ENCODE measurements at places on chromosomes 7 and 10.
A peak's percentile ranks its signal among the peaks of the same experiment; 100 is the strongest.

DNA sequence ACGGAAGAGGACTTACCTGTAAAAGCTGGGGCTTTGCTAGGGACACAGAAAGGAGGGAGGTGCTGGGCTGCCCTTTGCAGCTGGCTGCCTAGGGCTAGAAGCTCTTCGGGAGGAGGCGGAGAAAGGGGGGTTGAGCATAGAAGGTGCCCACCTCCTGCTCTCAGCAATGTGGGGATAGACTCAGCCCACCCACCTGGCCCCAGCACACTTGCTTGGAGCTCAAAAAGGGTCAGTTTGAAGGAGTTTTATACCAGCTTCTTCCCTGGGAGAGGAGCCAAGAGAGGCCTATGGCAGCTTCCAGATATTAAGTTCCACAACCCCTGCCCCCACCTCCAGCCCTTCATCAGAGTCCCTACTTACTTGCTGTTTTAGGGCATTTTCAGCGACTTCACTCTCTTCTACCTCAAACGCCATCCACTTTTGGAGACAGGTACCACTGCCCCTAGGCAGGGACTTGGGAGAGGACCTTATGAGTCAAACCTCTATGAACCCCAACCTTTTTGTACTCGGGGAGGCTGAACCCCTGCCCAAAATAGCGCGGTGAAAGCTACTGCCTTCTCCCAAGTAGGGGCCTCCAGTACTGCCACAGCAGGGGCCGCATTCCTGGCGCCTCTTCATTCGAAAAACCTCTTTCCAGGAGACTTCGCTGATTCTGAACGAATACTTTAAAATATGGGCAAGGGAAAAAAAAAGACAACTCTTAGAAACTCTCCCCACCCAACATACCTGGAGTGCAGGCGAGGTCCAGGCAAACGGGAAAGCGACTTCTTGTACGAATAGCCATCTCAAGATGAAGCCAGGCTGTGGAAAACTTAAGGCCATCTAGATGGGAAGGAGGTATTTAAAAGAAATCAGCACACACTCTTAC, 1.2 kb upstream of the EVX1 start:
- DNase-seq: peak; percentile 35

- DNase-seq: no peak
These were observed 87.5 kb downstream of the PPP1R3C start for GRCh38 chr10:91545384-91545783.

DNA sequence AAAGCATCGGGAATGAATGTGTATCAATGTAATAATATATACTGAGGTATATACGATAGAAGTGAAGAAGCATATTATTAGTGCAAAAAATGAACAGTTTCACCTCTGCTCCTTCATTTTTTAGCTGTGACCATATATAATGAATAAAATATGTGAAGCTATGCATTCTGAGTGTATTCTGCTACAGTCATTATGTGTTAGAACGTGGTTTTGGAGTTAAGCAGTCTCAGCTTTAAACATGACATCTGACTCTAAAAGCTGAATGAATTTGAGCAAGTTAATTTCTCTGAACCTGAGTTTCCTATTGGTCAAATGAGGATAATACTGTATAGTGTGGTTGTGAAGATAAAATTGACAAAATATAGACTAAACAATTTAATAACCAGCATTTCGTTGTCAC, 358.1 kb downstream of the SUGCT start:
- no peak for DNase-seq

DNA sequence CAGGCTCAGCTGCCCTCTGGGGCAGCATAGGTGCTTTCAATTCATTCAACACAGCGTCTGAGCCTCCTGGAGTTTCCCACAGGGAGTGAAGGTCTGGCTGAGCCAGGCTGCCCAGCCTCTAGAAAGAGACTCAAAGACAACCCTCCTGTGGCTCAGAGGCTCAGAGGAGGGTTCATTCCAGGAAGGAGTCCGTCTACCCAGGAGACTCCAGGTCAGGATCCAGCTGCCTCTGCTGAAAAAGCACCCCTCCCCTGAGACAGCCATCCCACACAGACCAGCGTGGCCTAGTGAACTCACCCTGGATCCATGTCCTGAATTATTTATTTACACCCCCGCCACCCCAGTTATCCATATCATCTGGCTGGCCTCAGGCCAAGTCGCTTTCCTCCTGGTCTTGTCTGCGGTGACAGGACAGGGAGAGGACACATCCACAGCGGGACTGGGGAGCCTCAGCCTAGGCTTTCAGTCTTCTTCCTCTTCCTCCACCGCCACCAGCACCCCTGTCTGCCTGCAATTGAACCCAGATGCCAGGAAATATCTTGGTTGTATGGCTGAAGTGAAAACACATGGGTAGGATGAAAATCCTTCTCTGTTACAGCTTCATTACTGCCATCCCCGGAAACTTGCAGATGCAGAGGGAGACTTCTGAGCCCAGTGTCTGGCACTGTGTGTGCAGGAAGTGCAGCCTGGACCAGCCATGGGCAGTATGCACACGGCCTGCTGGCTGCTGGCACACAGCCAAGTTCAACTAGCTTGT, 44.0 kb upstream of the COL13A1 start:
- peak; percentile 56 for DNase-seq

DNA sequence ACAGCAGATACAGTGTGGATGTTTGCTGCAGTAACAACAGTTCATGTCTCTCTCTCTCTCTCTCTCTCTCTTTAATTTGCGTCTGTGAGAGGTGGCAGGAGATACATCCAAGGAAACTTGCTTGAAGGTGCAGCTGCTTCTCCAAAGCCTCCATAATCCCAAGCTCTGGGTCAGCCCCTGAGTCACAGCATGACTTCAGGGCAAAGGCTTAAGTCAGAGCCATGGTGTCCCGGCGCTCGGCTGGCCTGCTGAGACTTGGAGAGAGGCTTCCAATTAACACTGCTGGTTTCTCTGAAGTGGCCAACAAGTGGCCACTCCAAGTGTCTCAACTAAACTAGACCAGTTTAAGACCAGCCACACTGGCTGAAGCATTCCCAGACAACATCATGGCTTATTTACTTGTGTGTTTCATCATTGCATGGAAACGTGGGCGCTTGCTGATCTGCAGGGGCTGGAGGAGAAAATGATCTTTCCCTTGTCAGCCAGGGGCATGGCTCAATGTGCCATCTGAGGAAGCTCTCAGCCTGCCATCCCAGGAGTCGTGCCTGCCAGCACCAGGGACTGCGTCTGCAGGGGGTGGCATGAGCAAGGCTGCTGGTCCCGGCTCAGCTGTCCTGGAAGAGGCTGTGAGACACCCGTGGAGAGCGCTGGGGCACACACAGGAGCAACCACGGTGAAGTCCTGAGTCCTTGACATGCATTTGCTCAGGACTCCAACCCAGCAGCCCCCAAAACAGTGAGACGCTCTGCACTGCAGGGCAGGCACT, 254.2 kb downstream of the COBL start:
- DNase-seq: peak; percentile 32

- peak; percentile 95 for DNase-seq
These were observed at the start of gene DLD for GRCh38 chr7:107890962-107891635. Gene DLD, plus strand, starts transcription at chr7:107891183. Its CDS starts 68 bp downstream, at chr7:107891251.

GRCh38 chr7:74417419-74417971, 36.2 kb upstream of the GTF2IRD1 start:
- DNase-seq: peak; percentile 89

- no peak for DNase-seq
These were observed 18.9 kb upstream of the PRKAR2B start for GRCh38 chr7:107025449-107026103.

DNA sequence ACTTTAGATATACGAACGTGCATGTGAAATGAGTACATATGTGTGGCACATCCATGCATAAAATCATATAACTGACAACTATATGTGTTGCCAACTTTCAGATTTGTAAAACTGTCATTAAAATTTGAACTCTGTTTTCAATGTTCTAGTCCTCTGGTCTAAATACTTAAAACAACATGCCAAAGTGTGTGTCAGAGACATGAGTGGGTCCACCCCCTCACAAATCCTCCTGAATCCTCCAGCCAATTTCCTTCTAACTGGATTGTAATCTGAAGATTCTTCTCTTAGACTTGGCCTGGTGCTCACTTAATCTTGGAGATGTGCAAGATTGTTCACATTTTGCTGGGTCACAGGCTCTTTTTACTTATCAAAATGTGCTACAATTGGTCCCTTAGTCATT, 184.1 kb downstream of the RELN start:
- DNase-seq: no peak

- DNase-seq: no peak
These were observed 165.4 kb downstream of the ST7 start for GRCh38 chr7:117118579-117119180.

DNA sequence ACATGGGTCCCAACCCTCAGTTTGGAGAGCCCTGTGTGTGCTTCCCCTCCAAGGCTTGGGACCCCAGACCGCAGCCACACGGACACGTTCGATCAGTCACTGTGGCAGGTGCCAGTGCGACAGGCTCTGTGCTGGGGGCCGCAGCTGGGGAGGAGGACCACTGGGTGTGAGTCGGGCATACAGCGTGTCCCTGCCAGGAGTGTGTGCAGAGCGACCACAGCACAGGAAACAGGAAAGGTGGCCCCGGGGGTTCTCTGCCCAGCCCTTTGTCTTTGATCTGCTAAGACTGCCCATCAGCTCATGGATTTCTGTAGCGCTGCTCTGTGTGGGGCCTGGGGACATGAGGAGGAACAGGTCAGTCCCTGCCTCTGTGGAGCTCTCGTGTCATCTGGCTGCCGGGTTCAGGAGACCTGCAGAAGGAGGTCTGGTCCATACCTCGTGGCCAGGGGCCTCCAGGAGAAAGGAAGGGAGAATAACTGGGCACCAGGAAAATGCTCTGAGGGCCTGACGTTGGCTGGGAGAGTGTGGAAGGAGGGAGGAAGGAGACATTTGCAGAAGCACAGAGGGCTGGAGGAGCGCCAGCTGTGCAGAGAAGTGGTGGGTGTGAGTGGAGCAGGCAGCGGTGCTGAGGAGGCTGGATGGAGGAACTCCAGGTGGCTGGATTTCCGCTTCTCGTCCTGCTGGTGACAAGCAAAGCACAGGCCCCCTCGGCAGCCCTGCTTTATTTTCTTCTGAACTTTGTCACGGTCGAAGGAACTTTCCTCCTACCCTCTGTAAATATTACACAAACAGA, 4.1 kb downstream of the NUDT1 start:
- no peak for DNase-seq

- no peak for DNase-seq
These were observed 1.1 kb downstream of the REEP3 start for GRCh38 chr10:63522277-63522687.

DNA sequence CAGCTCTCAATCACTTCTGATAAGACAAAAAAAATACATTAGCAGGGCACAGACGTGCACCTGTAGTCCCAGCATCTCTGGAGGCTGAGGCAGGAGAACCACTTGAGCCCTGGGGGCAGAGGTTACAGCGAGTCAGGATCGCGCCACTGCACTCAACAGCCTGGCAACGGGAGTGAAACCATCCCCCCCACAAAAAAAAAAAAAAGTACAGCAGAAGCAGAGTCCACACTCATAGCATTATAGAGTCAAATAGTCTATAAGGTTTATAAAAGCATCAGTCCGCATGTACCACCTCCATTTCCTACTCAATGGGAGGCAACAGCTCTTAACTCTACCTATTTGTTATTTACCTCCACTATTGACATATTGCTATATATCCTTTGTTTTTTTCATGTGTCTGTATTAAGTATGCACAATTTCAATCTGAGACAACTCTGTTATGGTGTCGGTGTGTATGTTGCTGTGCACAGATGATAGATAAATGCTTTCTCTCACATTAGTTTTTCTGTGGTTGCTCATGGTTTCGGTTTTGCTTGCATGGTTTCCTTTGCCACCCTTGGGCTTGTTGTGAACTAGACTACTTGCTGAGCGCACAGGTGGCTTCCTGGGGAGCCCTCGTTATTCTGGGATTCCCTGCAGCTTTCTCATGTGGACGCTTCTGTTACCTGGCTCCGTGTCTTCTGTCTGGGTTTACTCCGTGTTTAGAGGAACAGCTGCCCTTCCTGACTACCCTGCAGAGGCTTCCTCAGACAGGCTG, 40.4 kb downstream of the PROSER2 start:
- no peak for DNase-seq

DNA sequence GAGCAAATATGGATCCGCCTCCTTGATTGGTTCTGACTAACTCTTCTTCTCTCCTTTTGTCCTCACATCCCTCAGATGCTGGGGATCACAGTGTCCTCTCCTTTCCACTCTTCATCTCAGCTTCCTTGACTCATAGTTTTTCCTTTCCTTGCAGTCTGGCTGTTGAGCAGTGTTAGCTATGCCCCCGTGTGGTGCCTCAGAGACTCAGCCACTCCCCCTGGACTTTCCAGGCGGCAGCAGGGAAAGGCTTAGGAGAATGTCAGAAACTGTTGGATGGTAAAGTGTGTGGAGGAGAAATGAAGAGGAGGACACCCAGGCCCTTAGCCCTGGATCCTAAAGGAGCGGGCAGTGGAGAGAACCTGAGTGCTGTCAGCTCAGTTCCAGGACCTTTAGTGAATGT, 267.5 kb downstream of the CELF2 start:
- DNase-seq: no peak

DNA sequence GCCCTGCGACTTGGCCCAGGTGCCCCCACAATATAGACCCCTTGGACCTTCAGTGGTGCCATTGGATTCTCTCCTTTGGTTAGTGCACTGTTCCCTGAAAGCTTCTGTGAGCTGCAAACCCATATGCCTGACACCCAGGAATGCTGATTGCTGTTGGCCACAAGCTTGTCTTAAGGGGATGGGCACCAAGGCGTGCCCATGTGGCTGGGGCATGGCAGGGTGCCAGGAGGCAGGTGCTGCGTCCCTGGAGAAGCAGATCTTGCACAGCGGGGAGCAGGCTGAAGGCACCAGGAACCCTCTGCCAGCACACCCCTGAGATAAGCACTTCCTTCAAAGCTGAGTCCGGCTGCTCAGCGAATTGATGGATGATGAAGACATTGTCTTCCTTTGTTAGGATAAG, 411.8 kb downstream of the SDK1 start:
- DNase-seq: no peak

GRCh38 chr10:87585565-87586514, 73.8 kb upstream of the PAPSS2 start:
- DNase-seq: no peak

DNA sequence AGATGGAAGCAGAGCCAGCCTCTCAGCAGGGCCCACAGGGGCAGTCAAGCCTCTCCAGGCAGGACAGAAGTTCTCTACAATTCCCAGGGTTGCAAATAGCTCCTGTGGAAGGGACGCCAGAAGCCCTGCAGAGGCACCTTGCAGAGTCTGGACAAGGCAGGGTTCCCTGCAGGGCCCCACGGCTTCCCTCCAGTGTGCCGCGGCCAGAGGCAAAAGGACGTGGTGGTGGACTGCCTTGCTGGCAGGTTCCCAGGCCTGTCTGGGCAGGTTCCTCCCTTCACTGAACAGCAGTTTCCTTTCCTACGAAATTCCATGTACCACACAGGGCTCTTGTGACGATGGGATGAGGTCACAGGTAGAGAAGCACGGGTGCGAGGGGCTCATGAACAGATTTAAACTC, 25.1 kb downstream of the UPP1 start:
- no peak for DNase-seq
